Naive thymus-derived CD8-positive, alpha-beta T cell (primary cell): ENCODE measurements at places on chromosomes 5 and 9. TPM values are rescaled to one million over a fixed set of nuclear protein-coding genes. Genes with fewer than 3 reads are reported as not detected.

The IL33 gene
- polyA plus RNA-seq, result not detected

The PRELID1 gene
- polyA plus RNA-seq, result 180 TPM

The PCDHA3 gene
- not detected for polyA plus RNA-seq

The HTR1A gene
- polyA plus RNA-seq, result not detected

The PTGS1 gene
- polyA plus RNA-seq, result not detected

The ECM2 gene
- not detected for polyA plus RNA-seq

The OR1L6 gene
- not detected for polyA plus RNA-seq

The SOHLH1 gene
- polyA plus RNA-seq, result not detected

- DNase-seq, result no peak
Measured at GRCh38 chr9:137441935-137442321, 771 bp upstream of the ENTPD8 start.

GRCh38 chr9:87614397-87614796 is 111.5 kb upstream of the CTSL start:
- no peak for DNase-seq

DNA sequence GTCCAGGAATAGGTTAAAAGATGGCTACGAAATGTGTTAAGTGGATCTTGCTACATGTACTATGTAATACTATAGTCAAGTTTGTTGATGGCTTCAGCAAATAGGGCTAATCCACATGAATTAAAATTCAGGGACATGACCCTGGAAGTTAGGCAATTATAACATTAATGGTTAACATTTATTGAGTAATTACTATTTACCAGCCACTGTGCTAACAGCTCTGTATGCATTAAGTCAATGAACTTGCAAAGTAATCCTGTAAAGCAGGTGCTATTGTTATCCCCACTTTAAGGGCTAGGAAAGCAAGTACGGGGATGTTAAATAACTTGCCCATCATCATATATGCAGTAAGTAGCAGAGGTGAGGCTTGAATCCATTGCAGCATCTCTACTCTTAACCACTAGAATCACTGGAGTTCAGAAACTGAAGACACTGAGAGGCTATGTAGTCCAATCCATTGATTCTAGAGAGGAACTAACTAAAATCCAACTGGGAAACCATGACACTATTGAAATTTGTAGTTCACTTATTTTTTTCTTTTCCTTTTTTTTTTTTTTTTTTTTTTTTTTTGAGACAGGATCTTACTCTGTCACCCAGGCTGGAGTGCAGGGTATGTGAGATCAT is 77.5 kb upstream of the SPINK5 start:
- DNase-seq, result no peak

GRCh38 chr9:18672706-18673105 is 198.8 kb downstream of the ADAMTSL1 start:
- DNase-seq, result no peak

DNA sequence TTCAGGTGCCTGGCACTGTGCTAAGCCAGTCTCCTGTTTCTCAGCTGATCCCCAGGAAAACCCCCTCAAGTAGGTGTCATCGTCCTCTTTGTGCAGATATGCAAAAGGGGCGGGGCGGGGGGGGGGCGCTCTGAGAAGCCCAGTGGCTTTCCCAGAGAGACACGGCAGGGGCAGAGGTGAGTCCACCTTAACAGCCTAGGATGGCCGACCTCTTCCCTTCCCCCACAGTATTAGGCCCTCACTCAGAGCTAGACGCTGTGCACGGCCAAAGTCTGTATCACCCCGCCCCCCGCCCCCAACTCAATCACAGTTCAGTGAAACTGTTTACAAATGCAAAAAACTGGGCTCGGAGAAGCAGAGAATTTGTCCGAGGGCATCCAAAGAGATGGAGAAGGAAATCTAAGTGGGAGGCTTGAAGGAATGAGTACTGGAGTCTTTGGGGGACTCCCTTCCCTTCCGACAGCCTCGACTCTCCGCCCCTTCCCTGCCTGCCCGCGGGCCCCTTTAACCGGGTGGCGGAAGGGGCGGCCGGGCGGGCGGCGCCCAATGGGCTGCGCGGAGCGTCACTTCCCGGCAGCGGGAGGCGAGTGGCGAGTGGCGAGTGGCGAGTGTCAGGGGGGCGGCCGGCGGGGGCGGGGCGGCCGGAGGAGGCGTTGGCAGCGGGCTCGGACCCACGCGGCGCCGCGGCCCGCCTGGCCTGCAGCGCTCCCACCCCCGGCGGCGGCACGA is at the start of gene ERGIC1:
Gene ERGIC1 (plus strand): TSS at position 566 of the 729 bp plus-strand sequence. CDS start 163 bp downstream, at position 729.
- peak; percentile 50 for DNase-seq

GRCh38 chr5:144378681-144379080 is 208.0 kb downstream of the KCTD16 start:
- DNase-seq, result no peak
